ENCODE measurements at places on chromosomes 11 and 22. TPM values are rescaled to one million over a fixed set of nuclear protein-coding genes. Genes with fewer than 3 reads are reported as not detected.

The DCDC1 gene
- total RNA-seq = 3.2 TPM

The POU2F3 gene
- 0.90 TPM for total RNA-seq

The DBX1 gene
- not detected for total RNA-seq

The OR8G1 gene
- total RNA-seq = not detected

The AAMDC gene
- 51.8 TPM for total RNA-seq

The SELENOM gene
- total RNA-seq = 97.9 TPM

The DSCAML1 gene
- total RNA-seq = not detected

The OR8B12 gene
- not detected for total RNA-seq

The ZNF280B gene
- total RNA-seq = 0.45 TPM

Measured in fibroblast of the aortic adventitia (primary cell).